NCI-H524 treated with DMSO at 0.1 percent for 48 hours (cell line): ENCODE measurements at places on chromosomes 16 and 17.

DNA sequence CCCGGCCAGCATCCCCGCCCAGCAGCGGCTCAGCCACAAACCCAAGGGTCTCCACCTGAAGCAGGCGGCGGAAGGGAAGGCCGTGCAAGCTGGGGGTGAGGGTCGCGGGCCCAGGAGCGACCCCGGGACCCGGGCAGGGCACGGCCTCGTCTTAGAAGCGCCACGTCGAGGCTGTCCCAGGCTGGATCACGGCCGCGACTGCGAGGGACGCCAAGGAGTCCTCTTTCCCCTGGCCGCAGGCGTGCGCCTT is 538 bp upstream of the CCNF start:
- DNase-seq: no peak

DNA sequence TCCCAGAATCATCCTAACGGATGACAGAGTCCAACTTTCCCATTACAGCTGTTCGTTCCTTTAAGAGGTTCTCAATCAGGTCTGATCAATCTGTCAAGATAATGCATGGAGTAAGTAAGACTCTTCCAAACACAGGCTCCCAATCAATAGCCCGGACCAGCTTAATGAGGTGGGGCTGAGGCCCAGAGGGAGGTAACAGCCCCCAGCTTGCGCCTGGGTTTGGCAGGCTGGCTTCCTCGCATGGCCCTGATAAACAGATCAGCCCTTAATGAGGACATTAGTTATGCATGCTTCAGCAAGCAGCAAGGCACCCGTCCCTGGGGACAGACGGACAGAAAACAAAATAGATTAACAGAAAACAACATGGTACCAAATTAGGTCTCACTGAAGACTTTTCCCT is 145.7 kb downstream of the ZFHX3 start:
- DNase-seq: no peak

GRCh38 chr16:11152677-11153331 is 103.2 kb downstream of the SOCS1 start:
- no peak for DNase-seq

- DNase-seq: no peak
Measured at GRCh38 chr16:57532266-57532625, 4.1 kb downstream of the CCDC102A start.

DNA sequence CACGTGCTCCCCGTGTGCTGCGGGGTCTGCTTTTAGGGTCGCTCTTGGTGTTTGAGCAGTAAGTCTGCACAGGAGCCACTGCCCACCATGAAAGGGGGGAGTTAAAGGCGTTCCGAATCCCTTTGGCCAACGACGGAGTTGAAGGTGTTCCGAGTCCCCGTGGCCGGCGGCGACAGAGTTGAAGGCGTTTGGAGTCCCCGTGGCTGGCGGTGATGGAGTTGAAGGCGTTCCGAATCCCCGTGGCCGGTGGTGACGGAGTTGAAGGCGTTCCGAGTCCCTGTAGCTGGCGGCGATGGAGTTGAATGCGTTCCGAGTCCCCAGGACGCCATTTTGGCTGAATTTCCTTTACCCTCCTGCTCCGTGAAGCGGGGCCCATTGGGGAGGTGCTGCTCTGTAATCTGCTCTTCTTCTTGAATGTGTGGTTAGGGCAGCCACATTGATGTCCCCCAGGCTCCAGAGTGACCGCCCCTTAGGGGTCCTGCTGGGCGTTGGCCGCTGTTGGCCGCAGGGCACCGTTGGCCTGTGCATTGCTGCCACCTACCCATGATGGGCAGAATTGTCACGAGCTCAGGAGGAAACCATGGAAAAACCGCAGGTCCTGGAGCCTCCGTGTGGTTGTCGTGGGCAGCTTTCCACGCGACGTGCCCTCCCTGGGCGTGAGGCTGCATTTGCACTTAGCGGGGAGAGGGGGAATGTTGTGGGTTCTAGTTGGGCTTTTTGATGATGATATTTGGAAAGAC is 73.7 kb upstream of the ZNF750 start:
- DNase-seq: no peak

- DNase-seq: no peak
Measured at GRCh38 chr17:12686486-12686885, 20.8 kb downstream of the MYOCD start.

DNA sequence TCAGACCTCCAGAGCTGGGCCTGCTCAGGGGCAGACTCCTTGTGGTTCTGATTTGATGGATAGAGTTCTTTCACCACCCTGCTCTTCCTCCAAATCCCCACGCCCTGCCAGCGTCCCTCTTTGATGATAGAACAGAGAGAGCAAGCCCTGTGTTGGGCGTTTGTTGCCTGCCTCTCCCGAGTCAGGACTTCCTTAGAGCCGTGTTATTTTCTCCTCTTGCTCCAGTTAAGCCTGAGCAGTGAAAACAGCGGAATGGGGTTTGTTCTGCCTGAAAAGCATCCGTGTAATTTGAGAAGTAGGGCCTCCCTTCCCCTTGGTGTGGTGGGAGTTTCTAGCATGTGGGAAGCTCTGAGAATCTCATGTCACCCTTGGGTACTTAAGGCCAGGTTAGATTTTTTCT is 22.1 kb downstream of the TMEM94 start:
- DNase-seq: no peak

- DNase-seq: no peak
Measured at GRCh38 chr16:89722392-89723278, 1.3 kb downstream of the ZNF276 start.

GRCh38 chr16:28589930-28590329 is 6.9 kb downstream of the SULT1A2 start:
- DNase-seq: no peak

- no peak for DNase-seq
Measured at GRCh38 chr16:48385253-48386150, at the start of gene SIAH1. SIAH1 (minus strand) TSS chr16:48385413; CDS start chr16:48362428, 22,985 bp downstream.

GRCh38 chr17:61504697-61505096 is 52.5 kb downstream of the TBX4 start:
- no peak for DNase-seq

DNA sequence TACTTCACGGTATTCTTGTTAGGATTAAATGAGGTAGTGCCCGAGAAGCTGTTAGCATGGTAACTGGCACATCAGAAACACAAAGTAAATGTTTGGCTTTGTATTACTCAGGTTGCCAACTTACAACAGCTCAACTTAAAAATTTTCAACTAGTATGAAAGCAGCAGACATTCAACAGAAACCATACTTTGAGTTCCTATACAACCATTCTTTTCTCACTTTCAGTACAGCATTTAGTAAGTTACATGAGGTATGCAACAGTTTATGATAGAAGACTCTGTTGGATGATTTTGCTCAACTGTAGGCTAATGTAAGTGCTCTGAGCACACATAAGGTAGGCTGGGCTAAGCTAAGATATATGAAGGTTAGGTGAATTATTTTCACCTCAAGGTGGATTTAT is 7.7 kb downstream of the CENPN start:
- no peak for DNase-seq

DNA sequence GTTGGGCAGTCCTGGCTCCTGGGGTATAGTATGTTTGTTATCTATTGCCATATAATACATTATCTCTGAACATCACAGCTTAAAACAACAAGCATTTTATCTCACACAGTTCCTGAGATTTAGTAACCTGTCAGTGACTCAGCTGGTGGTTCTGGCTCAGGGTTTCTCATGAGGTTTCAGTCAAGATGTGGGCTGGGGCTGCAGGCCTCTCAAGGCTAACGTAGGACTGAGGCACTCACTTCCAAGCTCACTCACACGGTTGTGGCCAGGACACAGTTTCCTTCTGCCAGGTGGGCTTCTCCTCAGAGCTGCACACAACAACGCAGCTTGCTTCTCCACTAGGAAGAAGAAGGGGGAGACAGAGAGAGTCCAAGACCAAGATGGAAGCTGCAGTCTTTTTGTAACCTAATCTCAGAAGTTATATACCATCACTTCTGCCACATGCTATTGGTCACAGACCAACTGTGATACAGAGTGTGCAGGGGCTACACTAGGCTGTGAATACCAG is 10.3 kb upstream of the MED13 start:
- no peak for DNase-seq

GRCh38 chr16:27727941-27728340 is 178.0 kb downstream of the KATNIP start:
- DNase-seq: no peak

DNA sequence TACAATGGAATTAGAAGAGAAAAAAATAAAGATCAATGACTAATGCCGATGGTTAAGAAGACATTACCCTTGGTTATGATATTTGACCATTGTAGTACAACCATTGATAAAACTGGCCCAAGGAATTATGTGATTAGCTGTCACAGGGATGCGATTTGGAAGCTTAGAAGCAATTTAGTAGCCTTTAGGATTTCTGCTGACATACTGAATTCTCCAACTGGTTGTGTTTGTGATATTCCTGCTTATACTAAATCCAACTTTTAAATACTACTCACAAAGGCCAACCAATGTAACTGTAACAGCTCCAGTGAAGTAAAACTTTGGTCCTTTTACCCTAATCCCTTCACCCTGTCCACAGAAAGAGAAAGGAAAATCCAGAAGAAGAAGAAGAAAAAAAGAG is 31.4 kb upstream of the ABCA6 start:
- DNase-seq: no peak

- no peak for DNase-seq
Measured at GRCh38 chr17:68248199-68248825, 469 bp downstream of the AMZ2 start.

- DNase-seq: no peak
Measured at GRCh38 chr17:58413684-58414083, 3.6 kb downstream of the RNF43 start.
